Aorta (tissue), 5 donors: ENCODE measurements at places on chromosomes 4 and X.

- no peaks in the 10 kb centered on the region for H3K36me3 ChIP-seq
- no peaks in the 10 kb centered on the region for H3K27me3 ChIP-seq
- H3K4me1 ChIP-seq, result no peaks in the 10 kb centered on the region
- H3K4me3 ChIP-seq, result no peak overlapping the region
- no peak overlapping the region for H3K27ac ChIP-seq
Observed at GRCh38 chr4:22574880-22575279, 59.0 kb upstream of the ADGRA3 start.

GRCh38 chrX:42943051-42943974 lies 165.3 kb upstream of the PPP1R2C start:
- no peaks in the 10 kb centered on the region for H3K4me1 ChIP-seq
- H3K36me3 ChIP-seq, result no peaks in the 10 kb centered on the region
- H3K27me3 ChIP-seq, result no peaks in the 10 kb centered on the region
- H3K4me3 ChIP-seq, result no peak overlapping the region
- no peak overlapping the region for H3K27ac ChIP-seq
- no peak for DNase-seq

GRCh38 chrX:130120321-130120731 lies 10.0 kb upstream of the ELF4 start:
- H3K36me3 ChIP-seq, result no peaks in the 10 kb centered on the region
- H3K4me3 ChIP-seq, result no peak overlapping the region
- no peaks in the 10 kb centered on the region for H3K4me1 ChIP-seq

- no peaks in the 10 kb centered on the region for H3K36me3 ChIP-seq
- DNase-seq, result no peak
- no peaks in the 10 kb centered on the region for H3K4me1 ChIP-seq
- H3K27ac ChIP-seq, result no peak overlapping the region
Observed at GRCh38 chr4:189443341-189443740, 497.3 kb upstream of the FRG1 start.

DNA sequence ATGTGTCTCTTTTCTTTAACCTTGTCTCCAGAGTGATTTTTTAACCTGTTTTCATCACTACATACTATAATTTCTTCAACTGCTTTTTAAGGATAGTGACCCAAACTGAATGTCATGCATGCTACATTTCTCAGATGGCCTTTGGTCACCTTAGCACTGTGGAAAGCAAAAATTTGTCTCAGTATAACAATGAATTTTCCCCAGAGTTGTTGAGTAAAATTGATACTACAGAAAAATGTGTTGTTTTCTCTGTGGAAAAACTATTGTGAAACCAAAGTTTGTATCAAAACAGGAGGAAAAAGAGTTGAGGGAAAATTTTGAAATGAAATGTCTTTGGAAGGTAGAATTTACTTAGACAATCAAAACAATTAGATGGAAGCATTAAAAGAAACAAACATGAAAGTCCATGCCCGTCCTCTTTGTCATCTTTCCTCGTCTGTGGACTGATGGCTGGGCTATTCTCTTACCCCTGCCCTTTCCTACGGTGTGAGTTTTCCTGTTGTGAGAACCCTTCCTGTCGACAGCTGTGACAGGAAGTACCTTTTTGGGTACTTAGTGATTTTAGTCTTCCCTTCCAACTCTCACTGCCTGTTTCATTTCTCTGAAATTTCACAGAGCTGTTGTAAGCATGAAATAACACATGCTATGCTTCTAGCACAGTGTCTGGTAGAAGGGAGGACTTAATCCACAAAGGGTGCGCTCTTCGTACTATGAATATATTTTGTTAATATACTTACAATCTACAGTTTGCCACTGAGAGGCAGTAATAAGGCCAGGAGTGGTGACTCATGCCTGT lies 50.8 kb downstream of the LRP2BP start:
- no peak for DNase-seq
- H3K27ac ChIP-seq, result peak overlapping the region; percentile 36
- peaks cover 7% of the 10 kb centered on the region for H3K36me3 ChIP-seq
- H3K4me1 ChIP-seq, result peaks cover 7% of the 10 kb centered on the region
- no peaks in the 10 kb centered on the region for H3K27me3 ChIP-seq
- no peak overlapping the region for H3K4me3 ChIP-seq

DNA sequence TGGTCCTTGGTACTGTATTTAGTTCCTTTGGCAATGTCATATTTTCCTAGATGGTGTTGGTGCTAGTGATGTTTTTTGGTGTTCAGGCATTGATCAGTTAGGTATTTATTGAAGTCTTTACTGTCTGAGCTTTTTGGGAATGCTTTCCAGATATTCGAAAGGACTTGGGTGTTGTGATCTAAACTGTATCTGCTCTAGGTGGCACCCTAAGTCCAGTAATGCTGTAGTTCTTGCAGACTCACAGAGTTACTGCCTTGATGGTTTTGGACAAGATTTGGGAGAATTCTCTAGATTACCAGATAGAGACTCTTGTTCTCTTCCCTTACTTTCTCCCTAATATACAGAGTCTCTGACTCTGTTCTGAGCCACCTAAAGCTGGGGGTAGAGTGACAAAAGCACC lies 513.6 kb upstream of the PITX2 start:
- DNase-seq, result no peak
- no peaks in the 10 kb centered on the region for H3K36me3 ChIP-seq
- H3K27ac ChIP-seq, result no peak overlapping the region
- H3K4me3 ChIP-seq, result no peak overlapping the region
- no peaks in the 10 kb centered on the region for H3K27me3 ChIP-seq

DNA sequence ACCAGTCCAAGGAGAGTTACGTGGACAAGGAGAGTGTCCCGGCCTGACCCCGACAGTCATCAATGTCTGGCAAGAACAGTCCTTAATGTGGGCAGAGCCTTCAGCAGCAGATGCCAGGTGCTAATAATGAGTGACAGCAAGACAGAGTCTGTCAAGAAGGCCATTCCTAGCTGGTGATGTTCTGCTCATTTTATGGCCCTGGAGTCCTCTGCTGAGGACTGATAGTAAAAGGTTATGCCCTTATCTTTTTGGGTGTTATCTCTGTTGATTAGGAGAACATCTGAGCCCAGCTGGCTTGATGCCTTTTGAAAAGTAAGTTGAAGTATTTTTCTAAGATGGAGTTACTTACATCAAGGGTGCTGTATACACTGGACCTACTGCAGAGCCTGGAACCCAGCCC lies 67.3 kb downstream of the SLC34A2 start:
- no peaks in the 10 kb centered on the region for H3K4me1 ChIP-seq
- H3K4me3 ChIP-seq, result no peak overlapping the region
- no peaks in the 10 kb centered on the region for H3K27me3 ChIP-seq
- no peak for DNase-seq
- H3K27ac ChIP-seq, result no peak overlapping the region

- DNase-seq, result no peak
- no peaks in the 10 kb centered on the region for H3K4me1 ChIP-seq
- H3K27ac ChIP-seq, result no peak overlapping the region
Observed at GRCh38 chrX:40420899-40421729, 159.7 kb upstream of the ATP6AP2 start.

DNA sequence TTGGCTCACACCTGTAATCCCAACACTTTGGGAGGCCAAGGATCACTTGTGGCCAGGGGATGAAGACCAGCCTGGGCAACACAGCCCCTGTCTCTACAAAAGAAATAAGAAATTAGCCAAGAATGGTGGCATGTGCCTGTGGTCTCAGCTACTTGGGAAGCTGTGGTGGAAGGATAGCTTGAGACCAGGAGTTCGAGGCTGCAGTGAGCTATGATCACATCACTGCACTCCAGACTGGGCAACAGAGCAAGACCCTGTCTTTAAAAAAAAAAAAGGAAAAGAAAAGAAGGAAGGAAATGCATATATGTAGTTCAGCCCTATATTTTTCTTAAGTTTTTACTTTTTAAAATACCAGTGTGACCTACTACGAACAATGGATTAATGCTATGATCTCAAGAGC lies 15.1 kb downstream of the PRSS48 start:
- H3K4me3 ChIP-seq, result no peak overlapping the region
- H3K4me1 ChIP-seq, result peaks cover under 1% of the 10 kb centered on the region
- no peak for DNase-seq
- peaks cover 5% of the 10 kb centered on the region for H3K36me3 ChIP-seq
- H3K27me3 ChIP-seq, result no peaks in the 10 kb centered on the region

DNA sequence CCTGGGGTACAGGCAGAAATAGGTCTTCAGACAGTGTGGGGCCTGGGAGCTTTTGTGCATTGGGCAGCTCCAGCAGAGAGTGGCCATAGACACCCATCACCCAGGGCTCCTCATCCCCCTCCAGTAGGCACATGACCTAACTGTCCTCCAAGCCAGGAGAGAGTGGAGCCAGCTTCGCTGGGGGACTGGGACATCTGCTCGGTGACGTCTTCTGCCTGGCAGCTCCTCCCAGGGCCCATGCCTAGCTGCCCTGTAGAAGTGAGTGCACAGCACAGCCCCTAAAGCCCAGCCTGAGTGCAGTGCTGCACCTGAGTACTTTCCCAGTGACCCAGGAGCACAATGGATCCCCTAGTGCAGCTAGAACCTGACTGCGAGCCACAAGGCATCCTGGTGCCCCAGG lies 279.7 kb upstream of the SLC7A11 start:
- no peaks in the 10 kb centered on the region for H3K27me3 ChIP-seq
- no peaks in the 10 kb centered on the region for H3K36me3 ChIP-seq
- no peak overlapping the region for H3K27ac ChIP-seq
- H3K4me3 ChIP-seq, result no peak overlapping the region
- DNase-seq, result no peak

- no peaks in the 10 kb centered on the region for H3K36me3 ChIP-seq
- no peak within 1 kb of the TSS for H3K27ac ChIP-seq
- H3K27me3 ChIP-seq, result no peaks in the 10 kb centered on the region
- no peak within 1 kb of the TSS for H3K4me3 ChIP-seq
- DNase-seq, result no peak
- no peaks in the 10 kb centered on the region for H3K4me1 ChIP-seq
Observed at GRCh38 chrX:153517423-153517822, at the start of gene ATP2B3. TSS of gene ATP2B3 (plus strand) at chrX:153517642. CDS start at chrX:153536248, 18,606 bp downstream.
